ENCODE measurements at places on chromosomes 11 and 22. TPM values are rescaled to one million over a fixed set of nuclear protein-coding genes. Genes with fewer than 3 reads are reported as not detected.
A peak's percentile ranks its signal among the peaks of the same experiment; 100 is the strongest.

GRCh38 chr11:100821198-100821597, 134.1 kb downstream of the ARHGAP42 start:
- H3K4me3 ChIP-seq = no peak overlapping the region
- no peak for DNase-seq
- no peak overlapping the region for H3K27ac ChIP-seq
- H3K27me3 ChIP-seq = no peaks in the 10 kb centered on the region

GRCh38 chr22:25352294-25352680, 132.8 kb downstream of the CRYBB2 start:
- H3K4me1 ChIP-seq = no peaks in the 10 kb centered on the region
- DNase-seq = no peak
- peaks cover 95% of the 10 kb centered on the region for H3K36me3 ChIP-seq
- H3K4me3 ChIP-seq = no peak overlapping the region

The MYOD1 gene
- total RNA-seq = not detected

The TMA7B gene
- total RNA-seq = 1.1 TPM

GRCh38 chr22:36377022-36377631, 10.6 kb downstream of the MYH9 start:
- H3K4me3 ChIP-seq = no peak overlapping the region
- no peaks in the 10 kb centered on the region for H3K36me3 ChIP-seq
- H3K4me1 ChIP-seq = peaks cover 100% of the 10 kb centered on the region
- H3K27me3 ChIP-seq = no peaks in the 10 kb centered on the region
- peak overlapping the region; percentile 98 for H3K27ac ChIP-seq

GRCh38 chr22:20423906-20424551, 13.6 kb downstream of the SCARF2 start:
- no peak overlapping the region for H3K4me3 ChIP-seq
- peaks cover 25% of the 10 kb centered on the region for H3K36me3 ChIP-seq
- H3K4me1 ChIP-seq = peaks cover 29% of the 10 kb centered on the region
- H3K27ac ChIP-seq = no peak overlapping the region

The FAM180B gene
- not detected for total RNA-seq

The OR9Q1 gene
- not detected for total RNA-seq

DNA sequence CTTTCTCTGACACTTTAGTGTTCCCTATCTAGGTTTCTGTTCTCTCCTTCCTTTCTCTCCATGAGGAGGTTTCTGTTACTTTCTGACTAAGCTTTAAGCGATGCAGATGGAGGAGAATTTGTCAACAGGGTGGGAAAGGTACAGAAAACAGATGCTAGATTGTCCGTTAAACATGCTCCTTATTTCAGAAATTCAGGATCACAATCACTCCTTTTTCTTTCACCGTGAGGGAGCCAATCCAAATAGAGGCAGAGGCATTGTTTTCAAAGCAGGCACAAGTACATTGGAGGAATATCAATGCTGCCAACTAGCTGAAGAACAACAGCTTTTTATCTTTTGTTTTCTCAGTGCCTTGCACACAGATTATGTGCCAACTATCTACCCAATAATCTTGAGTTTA, 215.7 kb upstream of the FOLH1 start:
- DNase-seq = no peak
- no peaks in the 10 kb centered on the region for H3K4me1 ChIP-seq
- no peak overlapping the region for H3K4me3 ChIP-seq
- no peaks in the 10 kb centered on the region for H3K27me3 ChIP-seq

GRCh38 chr22:24926428-24926725, 20.1 kb downstream of the LHFPL7 start:
- DNase-seq = no peak
- no peaks in the 10 kb centered on the region for H3K36me3 ChIP-seq
- no peak overlapping the region for H3K4me3 ChIP-seq
- no peak overlapping the region for H3K27ac ChIP-seq
- H3K4me1 ChIP-seq = no peaks in the 10 kb centered on the region
- H3K27me3 ChIP-seq = no peaks in the 10 kb centered on the region

The IL10RA gene
- total RNA-seq = 5.4 TPM

- H3K36me3 ChIP-seq = no peaks in the 10 kb centered on the region
- H3K4me1 ChIP-seq = peaks cover 36% of the 10 kb centered on the region
- no peak overlapping the region for H3K4me3 ChIP-seq
- H3K27me3 ChIP-seq = no peaks in the 10 kb centered on the region
- DNase-seq = peak; percentile 46
Measured at GRCh38 chr11:117884994-117885393, 8.5 kb upstream of the FXYD6 start.

The HOATZ gene
- total RNA-seq = not detected

- no peaks in the 10 kb centered on the region for H3K36me3 ChIP-seq
- peaks cover 50% of the 10 kb centered on the region for H3K4me1 ChIP-seq
- H3K27me3 ChIP-seq = no peaks in the 10 kb centered on the region
- DNase-seq = no peak
- peak overlapping the region; percentile 73 for H3K27ac ChIP-seq
Measured at GRCh38 chr22:44363980-44364750, 51.4 kb upstream of the SHISAL1 start.

The DLG2 gene
- 1.8 TPM for total RNA-seq

The PLXNB2 gene
- total RNA-seq = 524 TPM

DNA sequence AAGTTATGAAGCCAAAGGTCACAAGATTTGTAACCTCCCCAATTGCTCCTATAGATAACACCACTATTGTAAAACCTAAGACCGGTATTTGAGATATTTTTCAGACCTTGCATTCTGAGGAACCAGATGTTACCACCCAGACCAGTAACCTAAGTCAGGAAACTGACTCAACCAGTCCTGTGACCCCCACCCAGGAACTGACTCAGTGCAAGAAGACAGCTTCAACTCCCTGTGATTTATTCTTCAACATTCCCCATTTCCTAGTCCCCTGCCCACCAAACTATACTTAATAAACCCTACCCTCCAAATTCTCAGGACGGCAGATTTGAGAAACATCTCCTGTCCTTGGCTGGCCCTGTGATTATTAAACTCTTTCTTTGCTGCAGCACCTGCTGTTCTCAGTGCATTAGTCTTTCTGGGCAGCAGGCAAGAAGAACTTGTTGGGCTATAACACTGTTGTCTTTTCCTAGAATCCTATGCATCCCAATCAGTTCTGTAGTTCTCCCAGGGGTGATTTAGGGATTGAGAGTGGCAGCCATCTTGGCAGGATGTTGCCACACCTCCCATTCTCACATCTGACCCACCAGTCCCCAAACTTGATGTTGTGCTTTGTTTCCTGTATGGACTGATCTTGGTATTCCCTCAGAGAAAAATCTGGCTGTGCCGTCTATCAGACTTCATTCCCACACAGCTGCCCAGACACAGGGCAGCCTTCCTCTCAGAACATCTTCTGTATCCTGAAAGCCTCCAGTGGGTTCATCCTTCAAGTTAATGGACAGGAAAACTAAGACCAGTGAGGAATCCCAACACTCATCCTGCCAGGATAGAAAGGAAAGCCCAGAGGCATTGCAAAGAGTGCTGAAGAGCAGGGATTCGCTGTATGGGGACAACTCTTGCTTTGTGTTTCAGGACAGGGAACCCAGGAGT, 104.0 kb downstream of the PDE2A start:
- H3K27ac ChIP-seq = no peak overlapping the region
- DNase-seq = peak; percentile 2
- no peak overlapping the region for H3K4me3 ChIP-seq
- no peaks in the 10 kb centered on the region for H3K4me1 ChIP-seq
- no peaks in the 10 kb centered on the region for H3K36me3 ChIP-seq
